ENCODE measurements at places on chromosomes 1 and 21.
A peak's percentile ranks its signal among the peaks of the same experiment; 100 is the strongest.

- peak; percentile 88 for DNase-seq
Observed at GRCh38 chr21:31559368-31560119, 99.9 kb upstream of the SOD1 start.

GRCh38 chr1:202105571-202106339, 17.0 kb upstream of the GPR37L1 start:
- DNase-seq, result no peak

DNA sequence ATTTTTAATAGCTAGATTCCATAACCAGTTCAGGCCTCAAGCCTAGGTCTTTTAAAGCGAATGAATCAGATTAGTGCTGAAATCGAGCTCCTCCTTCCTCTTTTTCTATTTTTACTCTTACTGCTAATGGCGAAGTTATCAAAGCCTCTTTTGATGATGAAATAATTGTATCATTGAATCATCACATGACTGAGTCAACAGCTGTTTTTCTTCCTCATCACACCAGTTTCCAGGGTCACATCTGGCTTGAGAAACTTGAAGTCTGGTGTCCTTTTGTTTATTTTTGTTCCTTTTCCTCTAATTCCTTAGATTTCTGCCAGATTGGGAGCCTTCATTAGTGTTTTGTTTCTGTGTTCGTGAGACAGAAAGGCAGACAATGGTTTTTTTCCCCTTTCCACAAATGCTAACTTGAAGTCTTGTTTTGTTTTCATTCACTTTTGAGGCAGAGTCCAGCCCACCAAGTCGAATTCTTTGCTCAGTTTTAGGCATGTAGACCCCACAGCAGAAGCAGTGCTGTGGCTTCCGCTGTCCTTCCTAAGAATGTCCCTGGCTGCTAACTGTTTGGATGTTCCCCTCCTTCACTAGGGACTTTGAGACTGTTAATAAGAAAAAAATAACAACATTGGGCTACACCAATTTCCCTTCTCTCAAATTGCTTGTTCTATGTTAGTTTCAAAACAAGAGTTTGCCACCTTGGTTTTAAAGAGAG, 51.9 kb upstream of the FMOD start:
- DNase-seq, result no peak

DNA sequence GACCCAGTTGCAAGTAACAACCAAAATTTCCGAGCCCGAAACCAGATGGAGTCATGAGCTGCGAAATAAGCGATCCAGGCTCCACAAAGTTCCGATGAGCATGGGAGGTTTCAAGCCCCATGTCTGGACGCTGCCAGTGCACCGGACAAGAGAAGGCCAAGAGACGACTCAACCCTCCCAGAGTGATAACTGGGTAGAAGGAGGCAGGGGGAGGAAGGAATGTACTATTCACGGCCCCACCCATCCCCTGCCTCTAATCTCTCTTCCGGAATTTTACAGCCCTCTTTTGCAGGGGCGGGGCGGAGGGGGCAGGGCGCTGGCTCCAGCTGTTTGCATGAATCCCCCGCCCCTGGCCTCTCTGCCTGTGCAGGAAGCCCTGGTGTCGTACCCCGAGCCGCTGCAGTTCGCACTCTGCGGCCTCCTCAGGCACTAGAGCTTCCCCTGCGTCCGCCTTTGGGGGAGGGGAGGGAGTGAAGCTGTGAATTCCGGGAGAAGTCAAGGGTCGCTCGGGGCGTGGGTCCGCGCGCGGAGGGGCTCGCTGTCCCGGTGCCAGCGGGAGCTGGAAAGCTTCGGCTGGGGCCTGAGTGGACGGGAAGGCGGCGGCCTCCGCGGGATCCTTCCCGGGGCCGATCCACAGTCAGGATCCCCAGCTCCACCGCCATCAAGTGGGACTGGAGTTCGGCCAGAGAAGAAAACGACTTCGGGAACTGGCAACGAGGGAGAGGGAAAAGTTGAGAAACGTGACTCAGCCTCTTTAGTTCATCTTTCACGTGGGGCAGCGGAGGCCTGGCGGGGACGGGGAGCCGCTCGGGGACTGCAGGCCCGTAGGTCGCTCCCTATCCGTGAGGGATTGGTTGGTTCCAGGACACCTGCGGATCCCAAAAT, 6.3 kb upstream of the PTP4A2 start:
- peak; percentile 85 for DNase-seq

- peak; percentile 46 for DNase-seq
Observed at GRCh38 chr1:235417086-235417697, 50.0 kb downstream of the TBCE start.

- no peak for DNase-seq
Observed at GRCh38 chr1:67556297-67556900, 126.2 kb upstream of the SERBP1 start.

- no peak for DNase-seq
Observed at GRCh38 chr1:46823151-46823550, 24.3 kb downstream of the CYP4B1 start.

GRCh38 chr1:98203466-98203865, 282.6 kb upstream of the DPYD start:
- no peak for DNase-seq

- DNase-seq, result no peak
Observed at GRCh38 chr1:233038581-233038980, 88.2 kb downstream of the NTPCR start.

GRCh38 chr21:45575304-45575992, 33.2 kb upstream of the SLC19A1 start:
- DNase-seq, result no peak

DNA sequence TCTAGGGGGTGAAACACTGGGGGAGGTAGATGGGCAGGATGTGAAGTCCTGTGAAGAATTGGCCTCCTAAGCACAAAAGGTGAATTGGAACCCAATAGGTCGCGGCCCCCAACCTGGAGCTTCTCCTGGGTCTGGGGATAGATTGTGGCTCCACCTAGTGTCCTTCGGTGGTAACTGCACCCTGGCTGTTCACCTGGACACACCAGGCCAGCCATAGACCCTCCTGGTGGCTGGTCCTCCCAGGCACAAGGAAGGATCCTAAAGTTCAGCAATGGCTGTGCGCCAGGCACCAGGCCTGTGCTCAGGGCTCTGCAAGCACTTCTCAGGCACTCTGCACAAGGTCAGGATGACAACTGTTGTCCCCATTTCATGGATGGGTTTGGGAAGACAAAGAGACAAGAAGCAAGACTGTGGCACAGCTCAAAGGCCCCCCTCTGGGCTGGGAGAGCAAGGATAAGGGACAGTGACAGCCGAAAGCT, 13.5 kb downstream of the ESPN start:
- DNase-seq, result peak; percentile 51

GRCh38 chr1:27872802-27873551, 633 bp downstream of the THEMIS2 start:
- peak; percentile 40 for DNase-seq

DNA sequence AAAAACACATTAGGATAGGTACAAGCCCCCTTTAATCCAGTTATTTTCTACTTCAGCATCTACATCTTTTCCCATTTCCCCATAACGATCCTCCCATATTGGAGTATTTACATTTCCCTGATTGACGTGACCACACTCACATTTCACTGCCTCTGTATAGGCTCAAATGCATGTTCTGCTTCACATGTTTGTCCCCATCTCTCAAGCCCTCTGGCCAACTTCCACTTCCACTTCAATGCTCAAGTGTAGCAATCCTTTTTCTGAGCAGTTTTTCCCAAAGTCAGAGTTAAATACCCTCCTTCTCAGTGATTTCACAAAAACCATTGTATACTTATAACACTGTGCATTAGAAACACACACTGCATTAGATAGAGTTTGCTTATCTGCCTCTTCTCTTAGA, 61.8 kb upstream of the TTLL7 start:
- no peak for DNase-seq

- no peak for DNase-seq
Observed at GRCh38 chr1:19346026-19346425, 33.9 kb downstream of the SLC66A1 start.

DNA sequence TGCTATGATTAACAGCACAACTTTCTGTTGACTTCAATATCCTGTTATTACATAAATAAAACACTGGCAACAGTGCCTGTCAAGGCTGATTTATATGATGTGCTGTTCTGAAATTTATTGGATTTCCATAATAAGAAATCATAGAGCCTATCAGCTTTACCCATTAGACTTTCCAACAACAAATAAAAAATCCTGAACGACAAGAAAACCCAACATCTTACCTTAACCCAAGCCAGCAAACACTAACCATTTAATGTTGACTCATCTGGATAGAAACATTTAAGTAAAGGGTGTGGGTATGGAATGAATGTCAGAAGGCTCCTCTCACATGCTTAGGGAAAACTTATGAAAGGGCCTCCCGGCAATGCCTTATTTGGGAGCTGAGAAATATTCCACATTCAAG, 165.1 kb downstream of the SLC45A1 start:
- no peak for DNase-seq

DNA sequence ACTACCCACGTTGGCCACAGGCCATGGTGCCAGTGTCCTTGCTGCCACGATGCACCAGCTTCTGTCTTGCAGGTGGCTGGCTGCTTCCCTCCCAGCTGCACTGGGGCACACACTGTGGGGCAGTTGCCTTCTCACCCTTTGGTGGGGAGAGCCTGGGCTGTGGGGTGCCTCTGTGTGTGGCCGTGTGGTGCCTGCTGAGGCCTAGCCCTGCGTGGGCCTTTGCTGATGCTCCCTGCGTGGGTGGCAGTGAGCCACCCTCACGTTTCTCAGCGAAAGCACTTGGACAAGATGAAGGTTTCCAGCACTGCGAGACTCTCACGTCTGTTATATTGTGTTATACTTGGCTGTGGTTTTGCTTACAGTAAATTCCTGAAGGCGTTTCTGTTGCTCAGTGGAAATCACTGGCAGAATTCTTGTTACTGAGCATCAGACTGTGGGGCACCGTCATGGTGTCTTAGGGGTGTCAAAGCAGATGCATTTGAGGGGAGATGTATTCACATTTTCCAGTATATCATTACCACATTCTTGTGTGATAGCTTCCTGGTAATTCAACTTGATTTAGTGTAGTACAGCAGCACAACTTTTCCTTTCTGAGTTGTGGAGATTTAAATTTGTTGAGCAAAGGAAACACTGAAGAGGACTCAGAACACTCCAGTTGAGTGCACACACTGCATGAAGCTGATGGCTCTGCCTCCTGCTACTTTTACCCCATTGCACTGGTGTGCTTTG, 124.7 kb downstream of the PCBP3 start:
- DNase-seq, result peak; percentile 65

DNA sequence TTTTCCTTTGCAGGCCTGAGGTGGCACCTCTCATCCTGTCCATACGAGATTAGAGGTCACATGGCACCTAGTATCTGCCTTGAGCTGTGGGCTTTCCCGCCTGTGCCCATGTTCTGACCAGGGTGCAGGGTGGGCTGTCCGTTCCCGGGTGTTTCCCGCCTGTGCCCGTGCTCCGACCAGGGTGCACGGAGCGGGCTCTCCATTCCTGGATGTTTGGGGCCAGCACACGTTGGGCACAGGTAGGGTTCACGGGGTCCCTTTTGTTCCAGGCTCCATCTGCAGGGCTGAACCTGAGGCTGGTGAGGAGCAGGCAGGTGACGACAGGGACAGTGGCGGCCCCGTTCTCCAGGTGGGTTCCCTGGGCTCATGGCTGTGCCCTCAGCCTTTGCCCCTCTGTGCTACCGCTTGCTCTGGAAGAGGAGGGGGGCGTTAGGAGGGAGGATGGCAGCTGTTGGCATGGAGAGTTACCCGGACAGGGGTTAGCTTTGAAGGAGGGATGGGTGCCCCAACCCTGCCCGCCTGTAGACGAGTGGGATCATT, 10.0 kb downstream of the RRP1 start:
- DNase-seq, result no peak

DNA sequence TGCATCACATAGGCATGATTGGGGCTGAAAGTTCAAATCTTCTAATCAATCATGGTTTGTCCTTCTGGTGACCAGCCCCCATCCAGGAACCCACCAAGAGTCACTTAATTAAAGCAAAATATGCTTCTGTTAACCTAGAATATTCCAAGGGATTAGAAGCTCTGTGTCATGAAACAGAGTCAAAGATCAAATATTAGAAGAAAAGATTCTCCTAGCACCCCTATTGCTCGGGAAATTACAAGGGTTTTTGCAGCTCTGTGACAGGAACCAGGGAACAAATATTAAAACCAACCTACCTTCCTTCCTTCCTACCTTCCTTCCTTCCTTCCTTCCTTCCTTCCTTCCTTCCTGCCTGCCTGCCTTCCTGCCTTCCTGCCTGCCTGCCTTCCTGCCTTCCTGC, 31.8 kb upstream of the ACTN2 start:
- DNase-seq, result no peak

DNA sequence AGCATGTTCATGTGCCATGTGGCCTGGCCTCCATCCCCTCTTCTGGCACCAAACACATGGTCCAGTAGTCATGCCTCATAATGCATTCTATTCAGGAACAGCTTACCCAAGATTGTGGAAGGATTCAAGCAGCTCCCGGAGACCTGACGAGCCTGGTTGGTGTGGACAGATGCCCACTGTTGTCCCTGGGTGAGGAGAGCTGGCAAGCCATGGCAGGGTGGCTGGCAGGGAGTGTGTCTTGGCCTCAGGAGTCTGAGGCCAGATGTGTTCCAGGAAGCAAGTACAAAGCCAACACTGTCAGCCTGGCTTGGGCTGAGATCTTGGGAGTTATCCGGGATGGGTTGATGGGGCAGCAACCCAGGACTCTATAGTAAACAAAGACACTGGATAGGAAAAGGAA, 7.3 kb upstream of the FABP3 start:
- DNase-seq, result no peak

GRCh38 chr1:172139196-172139595, 281.3 kb upstream of the C1orf105 start:
- DNase-seq, result no peak

GRCh38 chr21:46250146-46250725, 21.7 kb upstream of the LSS start:
- no peak for DNase-seq

- no peak for DNase-seq
Observed at GRCh38 chr1:244273845-244274619, 177.7 kb downstream of the ADSS2 start.

DNA sequence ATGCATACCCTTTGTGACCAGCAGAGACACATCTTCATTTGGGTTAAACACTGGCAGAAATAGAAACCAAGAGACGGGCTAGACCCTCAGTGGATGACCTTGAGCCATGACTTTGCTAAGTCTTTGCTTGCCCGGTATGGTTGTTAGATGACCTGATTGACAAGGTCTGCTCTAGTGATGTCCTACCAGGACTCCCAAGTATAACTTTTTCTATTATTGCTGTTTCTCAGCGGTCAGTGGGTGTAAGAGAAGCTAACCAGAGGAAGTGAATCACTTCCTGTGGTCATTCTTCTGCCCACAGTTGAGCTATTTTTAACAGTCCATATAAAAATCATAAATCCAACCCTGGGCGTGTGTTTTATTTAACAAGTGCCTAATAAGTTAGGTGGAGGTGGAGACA, 126.2 kb upstream of the ETS2 start:
- DNase-seq, result no peak

- DNase-seq, result no peak
Observed at GRCh38 chr1:172778456-172779455, 119.9 kb downstream of the FASLG start.

GRCh38 chr1:221099747-221100595, 220.7 kb downstream of the HLX start:
- peak; percentile 25 for DNase-seq

DNA sequence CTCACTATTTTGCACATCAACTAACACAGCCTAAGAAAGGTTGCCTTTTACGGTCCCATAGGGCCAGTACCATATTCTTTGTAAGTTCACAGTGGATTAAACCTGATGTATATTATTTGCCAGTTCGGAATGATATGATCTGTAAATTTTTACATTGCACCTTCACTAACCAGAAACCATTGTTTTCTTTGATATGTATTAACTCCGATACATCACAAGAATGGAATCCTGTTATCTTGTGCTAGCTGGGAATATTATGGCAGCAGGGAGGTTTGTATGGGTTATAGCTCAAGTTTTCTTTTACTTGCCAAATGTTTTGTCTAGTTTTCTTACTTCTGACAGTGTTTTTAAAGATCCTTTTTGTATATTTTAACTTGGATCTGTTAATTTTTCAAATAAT, 51.4 kb upstream of the S1PR1 start:
- no peak for DNase-seq

- DNase-seq, result no peak
Observed at GRCh38 chr1:9269078-9269501, 23.6 kb upstream of the SPSB1 start.
